ENCODE measurements at places on chromosomes 7 and 10.

DNA sequence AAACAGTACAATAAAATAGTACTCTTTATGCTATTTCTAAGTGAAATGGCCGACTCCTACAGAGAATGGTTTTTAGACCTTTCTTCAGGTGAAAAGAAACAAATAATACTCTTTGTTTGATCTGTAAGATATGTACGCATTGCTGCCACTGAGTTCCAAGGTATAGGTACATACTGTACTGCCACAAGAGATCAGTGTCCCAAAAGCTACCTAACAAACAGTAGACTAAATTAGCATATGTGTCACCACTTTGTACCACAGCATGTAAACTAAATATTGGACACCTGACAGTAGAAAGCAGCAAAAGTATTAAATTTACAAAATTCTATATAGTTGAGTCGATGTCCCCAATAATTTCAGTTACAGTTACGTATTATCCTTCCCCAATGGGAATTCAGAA is 14.4 kb downstream of the MTPN start:
- DNase-seq, result no peak

GRCh38 chr7:1142051-1142635 is 17.9 kb downstream of the ZFAND2A start:
- DNase-seq, result no peak

DNA sequence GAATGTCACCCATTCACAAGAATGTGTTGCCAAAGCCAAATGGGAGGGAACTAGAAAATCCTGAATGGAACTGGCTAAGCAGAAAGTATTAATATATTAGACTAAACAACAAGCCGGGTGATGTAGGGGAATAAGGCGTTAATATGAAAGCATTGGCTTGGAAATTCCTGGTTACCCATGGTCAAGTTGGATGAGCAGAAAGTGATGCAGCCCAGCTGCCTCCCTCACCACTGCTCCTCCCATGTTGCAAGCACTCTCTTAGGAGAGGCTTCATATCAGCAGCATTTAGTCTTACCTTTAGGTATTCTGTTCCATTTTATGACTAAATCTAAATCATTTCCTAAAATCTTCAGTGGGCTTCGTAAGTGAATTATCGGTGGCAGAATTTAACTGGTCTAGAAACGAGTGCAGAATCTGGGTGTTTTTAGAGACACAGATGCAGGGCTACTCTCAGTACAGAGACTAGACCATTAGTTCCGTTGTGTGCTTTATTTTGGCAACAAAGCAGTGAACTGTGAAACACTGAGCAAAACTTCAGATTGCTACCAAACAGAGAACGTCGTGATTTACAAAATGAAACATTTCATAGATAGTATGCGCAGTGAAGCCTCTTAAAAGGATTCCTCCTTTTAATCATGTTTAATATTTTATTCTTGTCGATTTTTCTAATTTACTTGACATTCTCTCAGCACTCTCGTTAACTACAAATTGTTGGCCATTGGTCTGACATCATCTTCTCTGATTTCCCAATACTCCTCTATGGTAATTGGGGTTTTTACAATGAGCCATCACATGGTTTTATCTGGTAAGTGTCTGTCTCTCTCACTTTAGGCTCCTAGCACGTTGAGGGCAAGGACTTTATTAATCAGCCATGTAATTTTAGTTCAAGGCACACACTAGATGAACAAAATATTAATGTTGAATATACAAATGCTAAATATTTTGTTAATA is 22.0 kb upstream of the HGF start:
- DNase-seq, result no peak

DNA sequence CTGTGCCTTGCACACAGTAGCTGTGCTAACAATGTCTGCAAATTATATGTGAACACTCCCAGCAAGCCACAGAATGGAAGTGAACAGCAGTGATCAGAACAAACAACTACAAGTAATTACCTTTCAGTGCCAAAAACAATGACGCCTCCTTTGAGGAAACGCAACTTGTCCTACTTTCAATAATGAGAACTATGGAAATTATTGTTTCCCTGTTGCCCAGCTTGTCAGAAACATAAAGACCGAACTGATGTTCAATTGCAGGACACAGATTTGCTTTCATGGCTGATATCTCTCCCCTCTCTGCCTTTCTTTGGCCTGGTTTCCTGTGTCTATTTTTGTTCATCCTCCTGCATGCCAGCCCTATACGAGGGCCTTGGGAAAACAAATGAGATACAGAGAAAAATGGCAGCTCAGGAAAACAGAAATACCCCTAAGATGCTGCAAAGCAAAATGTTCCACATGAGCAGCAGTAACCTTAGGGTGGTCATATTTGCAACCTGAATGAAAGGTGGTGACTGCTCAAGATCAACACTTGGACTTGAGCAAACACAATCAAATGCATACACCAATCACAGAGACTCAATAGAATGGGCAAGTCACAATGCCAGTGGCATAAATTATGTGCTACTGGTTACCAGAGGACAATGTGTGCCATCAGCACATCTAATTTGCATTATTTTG is 26.8 kb downstream of the COBL start:
- no peak for DNase-seq

Measured in A172 (cell line).